ENCODE measurements at places on chromosomes 2 and 18.

GRCh38 chr2:39778775-39779340, at the start of gene THUMPD2:
Gene THUMPD2, minus strand, starts transcription at chr2:39779258. Its CDS starts 19 bp downstream, at chr2:39779239.
- peak; percentile 83 for DNase-seq

DNA sequence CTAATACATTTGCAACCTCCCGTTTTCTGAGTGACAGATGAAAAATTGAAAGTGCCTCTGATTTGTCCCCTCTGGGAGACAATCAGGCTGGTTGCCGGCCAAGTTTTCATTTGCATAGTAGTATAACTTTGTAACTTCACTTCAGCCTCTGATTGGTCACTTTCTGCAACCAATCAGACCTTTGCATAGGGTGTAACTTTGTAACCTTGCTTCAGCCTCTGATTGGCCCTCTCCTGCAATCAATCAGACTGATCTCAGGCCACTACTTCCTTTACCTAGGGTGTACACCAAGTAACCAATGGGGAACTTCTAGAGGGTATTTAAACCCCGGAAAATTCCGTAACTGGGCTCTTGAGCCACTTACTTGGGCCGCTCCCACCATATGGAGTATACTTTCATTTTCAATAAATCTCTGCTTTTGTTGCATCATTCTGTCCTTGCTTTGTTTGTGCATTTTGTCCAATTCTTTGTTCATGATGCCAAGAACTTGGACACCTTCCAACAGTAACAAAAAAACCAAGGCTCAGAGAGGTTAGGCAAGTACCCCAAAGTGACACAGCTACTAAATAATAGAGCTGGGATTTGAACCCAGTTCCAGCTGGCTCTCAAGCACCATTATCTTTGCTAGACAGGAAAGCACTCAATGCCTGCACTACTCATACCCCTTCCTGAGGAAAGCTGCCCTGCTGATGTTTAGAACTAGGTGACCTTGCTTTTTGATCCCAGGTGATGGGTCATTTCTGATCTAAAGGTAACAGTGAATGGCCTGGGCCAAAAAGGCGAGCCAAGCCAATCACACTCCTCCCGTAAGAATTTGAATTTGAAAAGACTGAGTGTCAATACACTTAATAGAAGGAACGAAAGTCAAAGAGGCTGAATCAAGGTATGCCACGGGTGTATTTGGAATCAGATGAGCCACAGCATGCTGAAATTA, 10.9 kb upstream of the MYOM1 start:
- DNase-seq: no peak

DNA sequence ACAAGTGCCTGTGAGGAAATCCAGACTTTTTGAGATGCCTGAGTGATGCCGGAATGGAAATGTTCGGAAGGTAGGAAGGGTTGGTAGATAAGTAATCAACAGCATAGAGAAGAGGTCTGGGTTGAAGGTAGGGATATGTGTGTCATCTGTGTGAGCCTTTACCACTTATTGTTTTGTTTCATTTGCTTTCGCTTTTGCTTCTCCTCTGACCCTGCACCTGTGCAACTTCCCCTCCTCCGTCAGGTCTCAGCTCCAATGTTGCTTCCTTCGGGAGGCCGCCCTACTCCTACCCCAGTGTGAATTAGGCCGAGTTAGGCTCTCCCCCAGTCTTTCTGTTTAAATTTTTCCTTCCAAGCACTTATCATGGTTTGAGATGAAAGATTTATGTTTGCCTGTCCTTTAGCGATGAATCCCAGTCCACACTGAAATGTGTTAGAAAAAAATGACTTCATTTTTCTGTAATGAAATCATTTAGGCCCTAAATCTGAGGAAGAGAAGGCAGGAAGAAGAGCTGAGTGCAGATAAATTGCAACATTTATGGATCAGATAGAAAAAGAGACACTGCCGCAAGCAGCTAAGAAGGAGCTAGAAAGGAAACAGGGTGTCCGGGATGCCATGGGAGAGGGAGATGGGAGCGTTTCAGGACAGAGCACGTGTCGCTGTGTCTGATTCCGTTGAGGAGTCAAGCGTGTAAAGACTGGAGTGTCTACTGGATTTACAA, 139.6 kb upstream of the PELI1 start:
- DNase-seq: no peak

DNA sequence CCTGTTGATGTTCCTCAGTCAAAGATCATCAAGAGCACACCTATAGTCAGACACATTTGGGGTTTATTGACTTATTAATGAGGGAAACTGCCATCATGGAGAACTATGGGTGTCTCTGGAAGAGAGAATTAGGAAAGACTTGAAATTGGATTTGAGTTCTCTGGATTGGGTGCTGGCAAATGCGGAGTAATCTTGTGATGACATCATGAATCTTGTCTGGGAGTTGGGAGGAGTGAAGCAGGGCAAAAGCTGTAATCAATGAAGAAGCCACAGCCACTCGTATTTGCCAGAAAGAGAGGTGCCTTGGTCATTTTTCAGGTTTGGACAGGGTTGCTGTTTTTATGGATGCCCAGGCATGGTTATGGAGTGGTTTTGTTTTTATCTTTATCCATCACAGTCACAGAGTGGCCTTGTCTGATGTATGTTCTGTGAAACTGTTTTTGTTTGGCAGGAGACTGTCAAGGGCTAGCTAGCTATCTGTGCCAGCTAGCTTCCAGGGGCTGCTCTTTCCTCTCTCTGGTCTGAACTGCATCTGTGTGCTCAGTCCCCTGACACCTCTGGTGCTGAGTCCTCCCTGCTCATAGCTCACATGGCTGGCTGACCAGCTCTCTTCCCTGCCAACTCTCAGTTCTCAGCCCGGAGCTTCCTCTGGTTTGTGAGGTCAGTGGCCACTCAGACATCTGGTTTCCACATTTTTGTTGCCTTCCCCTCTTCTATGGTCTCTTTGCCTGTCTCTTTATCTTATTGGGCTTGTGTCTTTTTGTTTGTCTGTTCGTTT, 193.4 kb upstream of the RMP24 start:
- no peak for DNase-seq

- DNase-seq: no peak
Measured at GRCh38 chr2:20346565-20347381, 3.9 kb downstream of the PUM2 start.

DNA sequence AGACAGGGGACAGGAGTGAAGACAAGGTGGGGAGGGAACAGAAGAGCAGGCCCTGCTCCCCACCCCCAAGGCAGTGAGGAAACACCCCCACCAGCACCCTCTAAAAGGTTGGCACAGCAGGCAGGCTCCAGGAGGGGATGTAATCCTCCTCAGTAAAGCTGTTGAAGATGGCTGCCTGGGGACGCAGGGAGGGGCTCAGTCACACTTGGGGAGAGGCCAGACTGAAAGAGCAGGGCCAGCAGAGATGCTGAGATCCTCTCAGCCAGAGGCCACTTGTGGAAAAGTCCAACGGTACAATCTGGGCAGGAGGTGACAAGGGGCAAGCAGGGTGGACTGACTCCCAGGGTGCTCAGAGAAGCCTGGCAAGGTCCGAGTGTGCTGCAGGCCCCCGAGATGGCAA, 154.8 kb upstream of the ID2 start:
- no peak for DNase-seq

DNA sequence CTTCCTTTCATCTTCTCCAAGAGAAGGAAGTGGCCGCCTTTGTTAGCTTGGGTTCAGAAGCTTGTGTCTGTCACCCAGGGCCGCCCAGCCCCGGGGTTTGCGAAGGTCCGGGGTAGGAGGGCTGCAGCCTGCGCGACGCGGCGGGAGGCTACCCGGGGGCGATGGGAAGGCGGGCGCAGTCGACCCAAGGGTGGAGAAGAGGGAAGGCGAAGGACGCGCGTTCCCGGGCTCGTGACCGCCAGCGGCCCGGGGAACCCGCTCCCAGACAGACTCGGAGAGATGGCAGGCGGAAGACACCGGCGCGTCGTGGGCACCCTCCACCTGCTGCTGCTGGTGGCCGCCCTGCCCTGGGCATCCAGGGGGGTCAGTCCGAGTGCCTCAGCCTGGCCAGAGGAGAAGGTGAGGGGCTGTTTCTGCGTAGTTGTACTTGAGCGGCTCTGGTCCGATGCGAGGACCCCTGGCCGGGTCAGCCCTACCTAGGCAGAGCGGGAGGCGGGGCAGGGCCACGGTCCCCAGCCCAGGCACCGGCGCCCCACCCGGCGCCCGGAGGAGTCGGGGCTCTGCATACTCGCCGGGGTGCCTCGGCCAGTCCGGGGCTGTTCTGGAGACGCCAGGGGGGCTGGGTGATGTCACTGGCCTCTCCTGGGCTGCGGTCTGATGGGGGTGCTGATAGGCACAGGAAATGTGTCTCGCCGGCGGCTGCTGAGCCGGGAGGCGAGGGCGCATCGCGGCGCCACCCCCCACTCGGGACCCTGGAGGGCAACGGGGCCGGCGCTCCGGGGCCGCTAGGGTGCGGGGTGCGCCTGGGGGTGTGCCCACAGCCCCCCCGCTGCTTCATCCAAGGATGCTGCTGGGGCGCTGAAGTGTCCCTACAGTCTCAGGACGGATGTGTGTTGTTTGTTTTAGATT, at the start of gene QPCT:
TSS of gene QPCT (plus strand) at position 178 of the 909 bp plus-strand sequence. CDS start at position 280, 102 bp downstream.
- peak; percentile 76 for DNase-seq

DNA sequence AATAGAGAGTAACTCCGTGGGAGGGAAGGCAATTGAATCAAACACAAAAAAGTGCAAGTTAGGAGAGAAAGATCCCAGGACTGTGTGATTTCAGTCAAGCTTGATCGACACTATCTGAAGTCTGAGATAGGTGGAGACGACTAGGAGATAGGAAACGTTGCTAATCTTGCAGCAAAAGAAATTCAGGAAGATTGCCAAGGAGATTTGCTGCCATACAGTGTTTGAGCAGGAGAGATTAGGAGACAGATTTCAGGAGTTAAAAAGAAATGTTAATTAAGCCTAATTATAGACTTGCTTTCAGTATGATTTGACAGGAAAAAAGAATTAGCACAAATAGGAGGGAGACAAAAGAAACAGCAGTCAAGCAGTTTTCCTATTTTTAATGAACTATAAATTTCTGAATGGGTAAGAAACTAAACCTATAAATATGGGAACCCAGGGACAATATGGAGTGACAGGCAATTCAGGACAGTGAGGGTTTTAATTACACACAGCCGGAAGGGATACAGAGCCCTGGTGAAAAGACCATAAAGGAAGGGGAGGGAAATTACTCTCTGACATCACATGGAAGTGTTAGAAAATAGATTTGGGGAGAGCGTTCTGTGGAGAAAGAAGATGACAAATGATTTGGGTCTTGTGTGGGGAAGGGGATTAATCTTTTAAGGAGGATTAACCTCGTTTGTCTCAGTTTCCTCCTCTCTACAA, 72.6 kb downstream of the SUCLG1 start:
- DNase-seq: no peak

GRCh38 chr2:223096235-223096970, 44.4 kb downstream of the KCNE4 start:
- DNase-seq: no peak

DNA sequence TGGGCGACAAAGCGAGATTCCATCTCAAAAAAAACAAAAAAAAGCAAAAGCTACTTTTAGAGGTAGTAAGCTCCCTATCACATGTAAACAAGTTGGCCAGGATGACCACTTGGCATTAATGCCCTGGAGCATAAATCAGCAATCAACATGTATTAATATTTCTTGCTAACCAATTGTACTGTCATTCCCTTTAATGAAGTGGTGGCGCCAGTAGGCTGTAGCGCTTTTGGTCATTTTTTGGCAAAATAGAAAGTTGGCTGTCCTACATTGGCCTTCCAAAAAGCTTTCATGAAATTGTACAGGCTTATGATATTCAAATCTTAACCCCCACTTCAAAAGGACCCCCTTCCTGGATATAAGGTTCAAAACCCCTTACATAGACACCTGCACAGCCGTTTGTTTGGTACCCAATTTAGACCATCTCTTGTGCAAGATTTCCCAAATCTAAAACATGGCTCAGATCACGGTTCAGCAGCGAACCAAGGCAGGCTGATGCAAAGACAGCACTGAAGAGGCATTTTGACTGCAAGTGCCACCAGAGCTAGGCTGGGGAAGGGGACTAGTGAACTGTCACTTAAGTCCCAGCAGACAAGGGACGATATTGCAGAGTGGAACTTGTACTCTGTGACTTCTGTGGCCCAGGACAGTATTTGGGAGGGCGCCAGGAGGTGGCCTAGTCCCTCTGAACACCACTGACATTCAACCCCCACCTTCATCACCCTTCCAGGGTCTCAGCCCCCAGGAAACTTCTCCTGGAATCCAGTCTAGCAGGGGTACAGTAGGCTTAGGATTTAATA, 31.9 kb downstream of the SMAD7 start:
- no peak for DNase-seq

DNA sequence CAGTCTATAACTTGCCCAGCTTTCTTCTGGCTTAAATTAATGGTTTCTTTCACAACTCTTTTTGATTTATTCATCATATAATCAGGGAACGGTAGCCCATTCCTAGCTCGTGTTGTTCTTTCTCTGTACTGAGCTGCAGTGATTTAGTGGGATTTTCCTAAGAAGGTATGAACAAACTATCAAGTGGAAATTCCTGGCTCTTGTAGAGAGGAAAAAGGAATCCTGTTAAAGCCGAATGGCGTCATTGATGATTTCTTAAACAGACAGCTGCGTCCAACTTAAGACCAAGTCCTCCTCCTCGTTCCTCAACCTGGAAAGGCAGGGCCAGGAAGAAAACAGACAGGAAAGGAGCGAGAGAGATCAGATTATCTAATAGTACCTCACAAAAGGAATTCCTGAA, 69.2 kb upstream of the CABLES1 start:
- DNase-seq: no peak

- DNase-seq: no peak
Measured at GRCh38 chr2:205580212-205580987, 101.9 kb upstream of the NRP2 start.

DNA sequence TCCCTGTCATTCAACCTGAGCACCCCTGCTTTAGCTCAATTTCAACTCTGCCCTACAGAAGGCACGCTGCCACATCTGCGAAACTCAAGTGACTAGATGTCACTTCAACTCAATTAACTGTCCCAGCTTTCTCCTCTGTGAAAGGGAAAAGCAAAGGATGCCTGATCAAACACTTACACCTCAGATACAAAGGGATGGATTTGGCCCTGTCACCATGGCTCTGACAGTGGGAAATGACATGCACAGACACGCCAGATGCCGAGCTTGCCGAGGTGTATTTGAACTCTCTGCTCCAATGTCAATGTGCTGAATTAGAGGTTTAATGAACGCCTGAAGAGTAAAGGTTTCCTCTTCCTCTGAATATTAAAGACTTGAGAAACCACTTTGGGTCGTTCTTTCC, 481.1 kb downstream of the CBLN2 start:
- DNase-seq: no peak

- no peak for DNase-seq
Measured at GRCh38 chr2:134218930-134219658, 34.8 kb upstream of the MGAT5 start.

- no peak for DNase-seq
Measured at GRCh38 chr18:10833656-10834055, 307.8 kb downstream of the NAPG start.

GRCh38 chr2:44943693-44944101, 2.2 kb downstream of the SIX3 start:
- no peak for DNase-seq

- no peak for DNase-seq
Measured at GRCh38 chr2:204754898-204755297, 209.6 kb downstream of the PARD3B start.

Measured in sciatic nerve (tissue), 2 donors.